ENCODE measurements at places on chromosomes 5 and 9.

GRCh38 chr5:138495351-138495750 is 30.1 kb downstream of the EGR1 start:
- no peak for DNase-seq

DNA sequence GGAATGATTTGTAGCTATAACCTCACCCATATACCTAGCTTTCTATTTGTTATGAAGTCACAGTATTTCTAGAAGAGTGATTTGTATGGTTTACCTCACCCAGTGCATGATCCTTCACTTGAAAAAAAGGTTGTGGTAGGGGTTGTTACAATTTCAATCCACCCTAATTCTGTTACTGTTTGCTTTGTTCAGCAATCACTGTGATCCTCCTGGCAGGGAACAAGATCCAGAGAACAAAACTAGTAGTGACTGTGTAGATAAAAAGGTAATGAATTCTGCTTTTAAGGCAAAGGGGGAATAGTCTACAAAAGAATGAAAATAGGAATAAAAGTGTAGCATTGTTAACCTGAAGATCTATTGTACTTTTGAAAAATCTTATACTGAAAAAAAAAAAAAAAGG is 191.3 kb upstream of the SH3GL2 start:
- no peak for DNase-seq

DNA sequence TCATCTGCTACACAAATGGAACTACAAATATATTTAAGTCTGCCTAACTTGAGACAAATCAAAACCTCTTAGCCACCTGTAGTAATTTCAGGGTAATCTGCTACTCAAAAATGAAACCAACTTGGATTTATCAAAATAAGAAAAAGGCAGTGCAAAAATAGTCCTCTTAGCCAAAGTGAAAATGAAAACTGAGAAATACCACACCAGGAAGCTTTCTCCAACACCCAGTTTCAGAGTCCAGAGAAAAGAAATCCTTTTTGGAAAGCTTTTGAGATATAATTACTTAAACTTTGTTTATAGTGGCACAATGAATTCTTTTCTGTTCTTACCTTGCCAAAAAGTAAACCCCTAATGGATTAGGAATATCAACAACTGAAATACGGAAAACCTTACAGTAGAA is 990.4 kb downstream of the EFNA5 start:
- no peak for DNase-seq

DNA sequence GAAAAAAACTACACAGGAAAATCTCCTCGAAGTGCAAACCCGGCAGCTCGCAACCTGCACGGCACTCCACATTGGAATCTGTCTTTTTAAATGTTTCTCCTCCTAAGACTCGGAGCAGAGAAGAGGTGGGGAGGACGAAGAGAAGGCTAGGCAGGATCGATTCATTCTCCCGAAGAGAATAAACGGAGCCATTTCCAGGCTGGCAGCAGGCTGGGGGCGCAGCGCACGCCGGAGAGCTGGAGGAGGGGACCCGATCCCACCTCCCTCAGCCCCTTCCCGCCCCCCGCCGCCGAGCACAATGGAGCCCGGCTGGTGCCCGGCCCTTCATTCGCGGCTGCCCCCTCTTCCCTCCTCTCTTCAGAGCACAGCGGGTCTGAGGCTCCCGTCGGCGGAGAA is 628 bp downstream of the HOMER1 start:
- no peak for DNase-seq

GRCh38 chr9:80707120-80707519 is 982.2 kb downstream of the TLE1 start:
- DNase-seq: no peak

DNA sequence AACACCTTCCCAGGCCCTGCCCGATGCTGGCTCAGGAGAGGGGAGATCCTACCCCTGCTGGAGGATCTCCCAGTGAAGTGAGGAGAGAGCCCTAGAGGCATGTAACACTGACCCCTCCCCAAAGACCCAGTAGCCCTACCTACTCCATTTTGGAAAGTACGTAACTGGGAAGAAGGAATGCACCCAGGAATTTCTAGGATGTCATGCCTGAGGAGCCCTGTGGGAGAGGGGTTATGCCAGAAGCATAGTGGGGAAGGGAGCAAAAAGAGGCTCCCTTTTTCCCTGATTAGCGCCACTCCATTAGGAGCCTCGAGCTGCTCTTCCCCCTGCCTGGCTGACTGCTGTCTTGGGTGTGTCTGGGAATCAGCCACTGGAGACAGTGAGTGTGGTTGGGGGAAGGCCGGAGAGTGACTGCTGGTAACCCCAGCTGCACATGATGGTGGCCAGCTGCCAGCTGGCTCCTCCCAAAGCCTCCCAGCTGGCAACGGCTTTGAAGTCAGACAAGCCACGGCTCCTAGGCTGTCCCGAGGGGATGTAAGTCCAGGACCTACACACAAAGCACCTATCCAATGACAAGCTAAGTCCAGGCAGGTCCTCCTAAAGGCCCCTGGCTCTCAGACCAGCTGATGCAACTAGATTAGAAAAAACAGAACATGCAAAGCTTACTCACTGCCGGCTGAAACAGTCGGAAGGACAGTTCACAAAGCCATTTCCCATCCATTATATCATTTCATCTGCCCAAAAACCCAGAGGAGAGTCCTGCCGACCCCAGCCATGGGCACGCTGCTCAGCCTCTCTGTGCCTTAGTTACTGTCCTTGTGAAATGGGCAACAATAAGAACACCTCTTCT is 136.5 kb upstream of the ABCA1 start:
- peak; percentile 58 for DNase-seq

- DNase-seq: no peak
Observed at GRCh38 chr9:755454-756381, 85.8 kb upstream of the DMRT1 start.

- no peak for DNase-seq
Observed at GRCh38 chr9:19151425-19152159, 24.3 kb upstream of the PLIN2 start.

DNA sequence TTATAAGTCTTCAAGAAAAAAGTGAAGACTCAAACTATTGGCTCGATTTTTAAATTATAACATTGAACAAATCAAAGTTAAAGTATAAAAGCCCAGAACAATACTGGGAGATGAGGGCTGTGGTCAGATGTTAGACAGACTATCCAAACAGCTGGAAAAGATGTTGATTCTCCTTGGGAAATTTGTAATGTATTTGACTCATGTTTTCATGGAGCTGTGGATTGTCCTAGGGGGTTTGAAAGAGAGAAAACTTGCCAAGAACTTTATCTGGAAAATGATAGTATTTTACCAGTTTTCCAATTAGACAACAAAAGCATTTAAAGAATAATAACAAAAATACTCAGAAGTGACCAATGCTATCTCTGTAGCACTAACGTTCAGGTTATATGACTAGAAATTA is 339.2 kb downstream of the ARL15 start:
- no peak for DNase-seq

- DNase-seq: no peak
Observed at GRCh38 chr9:137304383-137305059, 2.5 kb upstream of the NRARP start.

DNA sequence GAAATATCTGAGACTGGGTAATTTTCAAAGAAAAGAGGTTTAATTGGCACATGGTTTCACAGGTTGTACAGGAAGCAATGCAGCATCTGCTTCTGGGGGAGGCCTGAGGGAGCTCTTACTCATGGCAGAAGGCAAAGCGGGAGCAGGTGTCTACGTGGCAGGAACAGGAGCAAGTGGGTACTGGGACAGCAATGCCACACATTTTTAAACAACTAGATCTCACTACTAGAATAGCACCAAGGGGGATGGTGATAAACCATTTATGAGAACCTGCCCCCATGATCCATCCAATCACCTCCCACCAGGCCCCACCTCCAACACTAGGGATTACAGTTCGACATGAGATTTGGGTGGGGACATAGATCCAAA is 47.6 kb upstream of the HOMER1 start:
- no peak for DNase-seq

DNA sequence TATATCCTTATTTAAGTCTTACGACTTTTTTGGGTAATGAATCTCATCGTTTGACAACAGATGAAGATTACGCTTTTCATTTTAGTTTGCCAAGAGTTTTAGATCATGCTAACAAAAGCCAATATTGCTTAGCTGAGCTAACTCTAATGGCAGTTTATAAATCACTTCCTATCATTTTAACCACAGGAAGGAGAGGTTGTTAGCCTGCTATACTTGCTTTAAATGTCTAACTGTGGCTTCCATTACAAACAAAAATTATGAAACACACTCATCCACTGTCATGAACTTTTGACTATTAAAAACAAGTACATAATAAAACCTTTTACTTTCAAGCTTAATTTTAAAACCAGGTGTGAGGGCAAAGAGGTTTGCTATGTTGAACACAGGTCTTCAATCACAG is 53.7 kb upstream of the ANKH start:
- DNase-seq: no peak

DNA sequence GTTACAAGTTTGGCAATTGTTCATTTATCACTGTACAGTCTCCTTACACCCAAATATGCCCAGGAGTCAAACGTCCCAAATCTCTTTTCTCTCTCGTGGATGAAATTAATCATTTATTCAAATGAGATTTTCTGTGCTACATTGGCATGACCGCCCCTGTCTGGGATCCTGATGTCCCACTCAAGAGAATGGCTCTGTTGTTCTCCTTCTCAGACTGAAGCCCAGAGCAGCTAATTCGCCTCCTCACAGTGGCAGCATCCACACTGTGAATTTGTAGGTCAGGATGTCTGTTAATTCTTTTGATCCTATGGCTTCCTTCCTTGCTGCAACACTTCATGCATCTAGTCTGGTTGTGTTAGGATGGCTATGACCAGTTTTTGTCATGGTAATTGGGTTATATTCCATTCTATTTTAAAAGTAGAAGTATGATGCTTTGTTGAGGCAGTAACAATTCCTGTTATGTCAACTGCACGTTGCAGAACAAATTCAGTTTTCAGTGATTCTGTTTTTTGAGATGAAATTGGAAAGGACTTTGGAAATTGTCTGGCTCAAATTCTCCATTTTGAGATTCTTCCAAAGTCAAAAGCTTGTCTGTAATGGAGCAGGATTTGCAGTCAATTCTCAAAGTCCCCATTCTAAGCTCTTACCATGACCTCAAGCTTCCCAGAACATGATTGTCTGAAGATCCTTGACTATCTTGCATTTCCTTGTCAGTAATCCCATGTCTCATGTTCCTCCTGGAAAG is 141.5 kb upstream of the GAS1 start:
- DNase-seq: no peak

GRCh38 chr9:20028849-20029231 is 240.0 kb upstream of the SLC24A2 start:
- peak; percentile 56 for DNase-seq

DNA sequence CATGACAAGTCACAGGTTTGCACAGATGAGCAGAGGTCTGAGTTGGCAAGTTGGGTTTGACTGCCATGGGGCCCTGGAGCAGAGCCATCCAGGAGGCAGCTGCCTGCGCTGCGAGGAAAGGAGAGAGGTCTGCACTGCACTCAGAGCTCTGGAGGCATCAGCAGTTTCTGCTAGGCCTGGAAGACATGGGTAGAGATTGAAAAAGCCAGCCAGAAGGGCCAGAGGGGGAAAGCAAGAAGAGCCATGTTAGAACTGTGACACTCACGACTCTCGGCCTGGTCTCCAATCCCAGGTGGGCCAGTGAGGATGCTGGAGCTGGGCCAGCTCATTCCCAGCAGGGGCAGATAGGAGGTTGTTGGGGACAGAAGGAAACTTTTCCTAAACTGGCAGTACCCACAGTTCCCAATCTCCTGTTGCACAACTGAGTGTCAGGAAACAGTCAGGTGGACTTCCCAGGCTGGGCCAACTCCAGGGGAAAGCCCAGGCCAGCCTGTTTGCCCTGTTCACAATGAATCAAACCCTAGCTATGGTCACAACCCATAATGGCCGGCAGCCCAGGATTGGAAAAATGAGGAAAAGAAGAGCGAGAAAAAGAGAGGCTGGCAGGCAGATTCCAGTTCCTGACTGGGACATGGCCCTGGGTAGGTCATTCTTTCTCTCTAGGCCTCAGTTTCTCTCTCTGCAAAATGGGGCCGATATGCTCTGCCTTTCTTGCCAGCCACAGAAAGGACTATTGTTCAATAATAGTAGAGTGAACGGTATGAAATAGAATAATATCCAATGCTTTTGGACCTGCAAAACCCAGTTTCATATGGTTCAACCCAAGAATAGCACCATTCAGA is 7.8 kb upstream of the ORM1 start:
- DNase-seq: no peak

DNA sequence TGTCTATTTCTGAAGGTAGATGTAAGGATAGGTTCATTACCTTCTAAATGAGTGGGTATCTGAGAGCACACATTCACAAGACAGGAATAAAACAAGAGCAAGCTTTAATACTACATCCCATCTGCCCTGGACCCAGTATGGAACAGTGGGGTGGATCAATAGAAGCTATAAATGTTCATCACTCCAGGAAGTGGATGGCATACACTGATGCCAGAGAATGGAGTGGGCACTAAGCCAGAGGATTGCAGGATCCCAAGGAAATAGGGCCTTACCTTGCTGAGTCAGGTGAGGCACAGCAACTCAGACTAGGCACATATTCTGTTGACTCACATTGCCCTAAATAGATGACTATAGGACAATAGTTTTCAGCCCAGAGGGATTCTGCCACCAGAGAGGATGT is 21.3 kb upstream of the COX7C start:
- DNase-seq: no peak

- no peak for DNase-seq
Observed at GRCh38 chr5:61283471-61283870, 48.6 kb upstream of the ZSWIM6 start.

DNA sequence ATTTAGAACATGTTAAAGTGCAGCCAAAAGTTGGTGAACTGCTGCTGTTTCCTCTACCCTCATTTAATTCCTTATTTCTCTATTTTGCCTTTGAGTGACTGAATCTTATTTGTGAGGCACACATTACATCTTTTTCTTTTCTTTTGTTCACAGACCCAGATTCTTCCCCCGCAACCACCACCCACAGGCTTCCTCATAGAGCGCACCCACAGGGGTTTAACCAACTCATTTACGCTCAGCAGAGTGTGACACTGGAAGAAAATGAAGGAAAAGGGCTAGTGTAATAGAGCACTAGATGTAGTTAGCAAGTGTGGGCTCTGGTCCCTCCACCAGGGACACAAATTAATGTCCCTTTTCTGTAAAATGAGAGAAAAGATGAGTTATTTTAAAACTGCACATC is 200.7 kb downstream of the PARP8 start:
- DNase-seq: no peak

- no peak for DNase-seq
Observed at GRCh38 chr9:133370685-133371084, 5.2 kb downstream of the SURF4 start.

DNA sequence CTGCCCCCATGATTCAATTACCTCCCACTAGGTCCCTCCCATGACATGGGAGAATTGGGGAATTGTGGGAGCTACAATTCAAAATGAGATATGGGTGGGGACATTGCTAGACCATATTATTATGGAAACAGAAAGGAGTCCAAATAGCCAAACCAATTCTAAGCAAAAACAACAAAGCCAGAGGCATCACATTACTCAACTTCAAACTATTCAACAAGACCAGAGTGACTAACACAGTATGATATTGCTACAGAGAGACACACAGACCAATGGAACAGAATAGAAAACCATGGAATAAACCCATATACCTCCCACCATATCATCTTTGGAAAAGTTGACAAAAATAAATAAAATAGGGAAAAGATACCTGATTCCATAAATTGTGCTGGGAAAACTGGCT is 710.5 kb upstream of the CDH9 start:
- no peak for DNase-seq

- no peak for DNase-seq
Observed at GRCh38 chr5:103764403-103764802, 201.8 kb upstream of the NUDT12 start.
